ENCODE measurements at places on chromosomes 6 and 20.

- DNase-seq = no peak
Measured at GRCh38 chr20:37934634-37935375, 31.9 kb downstream of the VSTM2L start.

- DNase-seq = no peak
Measured at GRCh38 chr6:170294298-170294730, 3.4 kb upstream of the DLL1 start.

GRCh38 chr20:24733416-24733815 lies 215.7 kb upstream of the CST7 start:
- no peak for DNase-seq

GRCh38 chr6:133447924-133448323 lies 206.8 kb downstream of the EYA4 start:
- DNase-seq = no peak

GRCh38 chr6:165841153-165841558 lies 178.1 kb upstream of the PDE10A start:
- DNase-seq = no peak

DNA sequence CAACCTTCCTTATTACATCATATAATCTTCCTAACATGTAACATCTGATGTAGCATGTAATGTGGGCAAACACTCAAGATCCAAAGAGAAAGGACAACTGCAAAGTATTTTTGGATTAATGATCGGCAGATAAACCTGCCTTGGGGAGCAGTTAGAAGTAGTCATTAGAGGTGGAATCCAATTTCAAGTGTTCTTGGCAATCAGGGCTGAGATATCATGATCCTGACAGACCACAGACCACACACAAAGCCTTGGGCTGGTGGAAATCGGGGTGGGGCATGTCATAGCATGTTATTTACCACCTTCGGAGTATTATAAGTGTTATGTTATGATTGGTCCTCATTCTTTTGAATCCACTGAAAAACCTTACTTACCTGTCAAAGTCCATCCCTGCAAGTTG lies 16.3 kb downstream of the NCOA5 start:
- no peak for DNase-seq

GRCh38 chr20:36094497-36094896 lies 60.0 kb upstream of the EPB41L1 start:
- no peak for DNase-seq

DNA sequence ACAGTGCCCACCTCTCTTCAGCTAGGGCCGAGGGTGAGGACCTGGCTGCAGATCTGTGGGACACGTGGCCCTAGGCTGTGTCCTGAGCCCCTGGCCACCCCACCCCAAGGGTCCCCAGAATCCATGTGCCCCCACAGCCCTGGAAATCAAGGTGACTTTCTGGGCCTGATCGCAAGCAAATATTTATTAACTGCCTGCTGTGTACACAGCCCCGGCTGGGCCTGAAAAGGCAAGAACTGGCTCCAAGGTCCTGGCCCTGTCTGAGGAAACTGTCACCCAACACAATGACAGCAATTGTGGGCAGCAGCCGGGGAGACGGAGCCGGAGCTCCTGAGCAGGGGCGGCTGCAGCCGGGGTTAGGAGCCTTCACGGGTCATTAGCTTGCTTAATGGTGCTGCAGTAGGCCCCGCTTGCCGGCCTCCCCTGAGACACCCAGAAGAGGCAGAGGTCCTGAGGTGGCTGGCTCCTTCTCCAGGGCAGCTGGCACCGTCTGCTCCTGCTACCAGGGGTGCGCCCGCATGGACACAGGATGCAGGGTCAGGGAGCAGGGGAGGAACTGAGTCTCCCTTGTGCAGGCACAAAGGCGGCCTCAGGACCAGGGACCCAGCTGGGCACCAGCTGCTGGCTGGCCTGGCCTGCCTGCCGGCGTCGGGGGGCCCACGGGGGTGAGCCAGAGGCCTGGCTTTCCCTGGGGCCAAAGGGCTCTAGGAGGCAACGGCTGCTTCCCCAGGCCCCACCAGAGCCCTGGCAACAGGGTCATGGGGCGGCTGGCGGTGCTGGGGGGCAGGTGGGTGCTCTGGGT lies 24.1 kb downstream of the NPEPL1 start:
- no peak for DNase-seq

- DNase-seq = no peak
Measured at GRCh38 chr6:39056191-39056590, 7.6 kb downstream of the GLP1R start.

GRCh38 chr20:34515484-34516246 lies 557 bp upstream of the DYNLRB1 start:
- no peak for DNase-seq

- DNase-seq = no peak
Measured at GRCh38 chr20:36654506-36654905, 8.5 kb upstream of the SLA2 start.

GRCh38 chr6:104799134-104799657 lies 60.5 kb downstream of the HACE1 start:
- no peak for DNase-seq

DNA sequence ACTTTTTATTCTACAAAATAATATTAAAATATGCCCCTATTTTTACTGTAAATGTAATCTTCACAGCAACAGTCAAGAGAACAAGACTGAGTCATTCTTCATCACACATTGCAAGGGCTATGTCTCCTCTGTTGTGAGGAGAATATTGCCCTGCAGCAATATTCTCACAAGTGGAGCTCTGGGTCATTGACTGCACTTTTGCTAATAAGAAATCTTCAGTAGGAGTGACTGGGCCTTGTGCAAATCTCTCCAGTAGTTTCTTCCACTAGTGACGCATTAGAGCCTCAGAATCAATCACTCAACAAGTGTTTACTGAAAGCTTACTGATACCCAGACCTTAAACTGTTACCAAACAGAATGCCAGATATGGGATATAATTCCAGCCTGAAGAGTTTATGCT lies 49.1 kb downstream of the LAMA2 start:
- no peak for DNase-seq

DNA sequence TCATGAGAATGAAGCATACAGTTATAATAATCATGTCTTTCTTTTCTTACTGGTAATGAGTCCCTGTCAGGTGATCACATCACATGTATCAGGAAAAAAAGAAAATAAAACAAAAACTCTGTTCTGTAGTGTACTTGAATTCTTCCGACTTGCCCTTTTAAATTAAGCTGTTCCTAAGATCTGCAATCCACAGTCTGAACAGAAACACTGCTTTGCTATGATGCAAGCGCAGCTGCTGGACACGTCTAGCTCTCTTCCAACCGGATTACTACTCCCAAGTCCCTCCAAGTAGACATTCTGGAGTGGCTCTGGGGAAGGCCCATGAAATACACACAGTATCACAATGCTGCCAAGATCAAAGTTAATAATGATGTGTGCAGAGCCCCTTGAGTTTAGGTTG lies 83.7 kb downstream of the FYN start:
- DNase-seq = no peak

- no peak for DNase-seq
Measured at GRCh38 chr6:101404775-101405174, 11.3 kb downstream of the GRIK2 start.

- DNase-seq = no peak
Measured at GRCh38 chr6:7328243-7328642, 15.2 kb upstream of the SSR1 start.

DNA sequence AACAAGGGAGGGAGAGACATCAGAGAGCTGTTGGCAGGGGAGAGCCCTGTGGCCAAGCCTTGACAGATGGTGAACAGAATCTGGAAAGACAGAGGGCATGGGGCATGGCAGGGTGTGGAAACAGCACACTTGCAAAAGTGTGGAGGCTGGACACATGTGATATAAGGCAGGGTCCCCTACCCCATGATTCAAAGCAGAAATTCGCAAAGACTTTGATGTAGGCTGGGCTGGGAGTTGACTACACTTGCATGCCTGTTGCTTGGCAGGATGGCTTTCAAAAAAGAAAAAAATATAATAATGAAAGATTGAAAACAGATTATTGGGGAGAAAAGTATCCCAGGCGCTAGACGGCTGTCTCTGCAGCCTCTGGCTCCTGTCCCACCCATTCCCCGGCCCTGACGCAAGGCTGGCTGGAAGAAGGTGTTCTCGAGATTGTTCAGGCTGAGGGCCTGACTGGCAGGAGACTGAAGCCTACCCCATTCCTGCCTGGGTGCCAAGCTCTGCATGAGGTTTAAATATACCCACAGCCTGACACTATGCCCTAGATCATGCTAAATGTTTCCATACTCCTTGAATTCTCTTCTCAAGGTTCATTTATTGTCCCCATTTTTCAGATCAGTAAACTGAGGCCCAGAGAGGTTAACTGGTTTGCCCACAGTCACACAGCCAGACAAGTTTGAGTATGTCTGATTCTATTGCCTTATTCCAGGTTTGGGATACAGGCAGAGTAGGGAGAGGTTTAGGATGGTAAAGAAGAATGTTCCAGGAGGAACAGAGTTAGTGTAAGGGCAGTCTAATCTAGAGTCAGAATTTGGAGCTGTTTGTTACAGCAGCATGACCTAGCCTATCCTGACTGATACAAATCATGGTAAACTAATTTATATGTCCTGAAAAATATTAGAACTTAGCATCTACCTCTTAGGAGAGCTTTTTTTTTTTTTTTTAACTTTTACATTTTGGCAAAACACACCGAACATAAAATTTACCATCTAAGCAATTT lies 23.4 kb upstream of the CCN5 start:
- DNase-seq = no peak

GRCh38 chr6:40585651-40586269 lies 1.4 kb downstream of the LRFN2 start:
- DNase-seq = no peak

- DNase-seq = no peak
Measured at GRCh38 chr20:63074182-63074581, 67.4 kb upstream of the BHLHE23 start.

- DNase-seq = no peak
Measured at GRCh38 chr20:60060006-60060557, 101.9 kb downstream of the CDH26 start.

DNA sequence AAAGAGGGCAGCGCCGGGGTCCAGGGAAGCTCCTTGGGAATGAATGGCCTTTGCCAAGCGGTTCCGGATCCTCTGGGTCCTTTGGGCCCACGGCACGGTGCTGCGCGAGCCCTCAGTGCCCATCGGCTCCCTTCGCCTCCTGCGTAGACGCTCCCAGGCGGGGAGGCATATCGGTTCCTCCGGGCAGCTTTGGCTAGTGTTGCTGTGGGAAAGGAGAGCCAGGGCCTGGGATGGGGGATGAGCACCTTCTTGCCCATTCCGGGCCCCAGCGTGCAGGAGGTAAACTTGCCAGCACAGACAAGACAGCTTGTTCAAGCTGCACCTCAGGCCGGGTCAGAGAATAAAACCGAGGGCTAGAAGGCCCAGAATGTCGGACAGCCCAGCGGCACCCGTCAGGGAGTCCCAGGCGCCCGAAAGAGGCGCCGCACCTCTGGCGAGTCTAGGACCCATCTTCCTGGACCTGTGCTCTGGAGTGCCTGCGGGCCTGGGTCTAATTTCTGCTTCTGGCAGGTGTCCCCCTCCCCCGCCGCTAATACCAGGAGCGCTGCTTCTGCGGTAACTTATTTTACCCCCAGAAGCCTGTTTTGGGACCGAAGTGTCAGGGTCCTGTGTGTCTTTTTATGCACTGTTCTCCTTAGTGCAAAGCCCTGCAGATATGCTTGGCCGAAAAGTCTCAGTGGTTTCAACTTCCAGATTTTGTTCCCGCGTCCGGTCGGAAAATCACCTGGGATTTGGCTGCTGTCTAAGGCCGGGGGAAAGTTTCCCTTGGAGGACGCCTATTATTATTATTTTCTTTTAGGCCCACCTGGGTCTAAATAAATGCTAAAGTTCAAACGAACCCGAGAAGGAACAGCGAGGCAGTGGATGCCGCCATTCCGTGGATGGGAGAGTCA lies 1.7 kb upstream of the TFAP2C start:
- no peak for DNase-seq

- DNase-seq = no peak
Measured at GRCh38 chr6:29071831-29072723, 15.0 kb downstream of the OR2B3 start.

- DNase-seq = no peak
Measured at GRCh38 chr6:114714836-114715507, 372.1 kb upstream of the HS3ST5 start.

- no peak for DNase-seq
Measured at GRCh38 chr20:16775961-16776360, 27.8 kb downstream of the OTOR start.

DNA sequence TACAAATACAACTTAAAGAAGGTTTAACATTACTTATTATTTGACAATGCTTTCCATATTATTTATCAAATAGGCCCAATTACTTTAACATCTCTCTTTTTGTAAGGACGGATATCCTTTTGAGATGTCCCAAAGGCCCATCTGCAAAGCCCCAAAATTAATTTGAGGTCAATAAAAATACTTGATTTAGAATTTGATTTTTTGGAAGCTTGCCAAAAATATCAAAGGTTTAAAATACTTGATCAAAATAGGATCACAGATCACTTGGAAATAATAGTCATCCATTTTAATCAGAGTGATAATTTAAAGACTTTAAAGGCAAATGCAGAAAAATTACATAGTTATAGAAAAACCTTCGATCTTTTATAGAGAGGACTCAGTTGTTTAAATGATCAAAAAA lies 8.1 kb downstream of the C6orf58 start:
- no peak for DNase-seq

- no peak for DNase-seq
Measured at GRCh38 chr6:155103816-155104366, 108.8 kb downstream of the TIAM2 start.

DNA sequence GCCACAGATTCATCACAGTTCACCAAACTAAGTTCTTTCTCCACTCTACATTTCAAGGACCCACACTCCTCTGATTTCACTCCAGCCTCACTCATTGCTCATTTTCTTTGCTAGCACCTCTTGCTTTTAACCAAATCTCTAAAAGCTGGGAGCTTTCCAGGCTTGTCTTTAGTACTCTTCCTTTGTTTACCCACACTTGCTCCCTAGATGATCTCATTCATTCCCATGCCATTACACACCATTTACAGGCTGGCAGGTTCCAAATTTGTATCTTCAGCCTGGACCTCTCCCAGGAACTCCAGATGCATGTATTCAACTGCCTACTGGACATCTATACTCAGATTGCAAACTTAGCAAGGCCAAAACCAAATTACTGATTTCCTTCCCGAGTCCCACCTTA lies 5.3 kb upstream of the GUCA1B start:
- no peak for DNase-seq

DNA sequence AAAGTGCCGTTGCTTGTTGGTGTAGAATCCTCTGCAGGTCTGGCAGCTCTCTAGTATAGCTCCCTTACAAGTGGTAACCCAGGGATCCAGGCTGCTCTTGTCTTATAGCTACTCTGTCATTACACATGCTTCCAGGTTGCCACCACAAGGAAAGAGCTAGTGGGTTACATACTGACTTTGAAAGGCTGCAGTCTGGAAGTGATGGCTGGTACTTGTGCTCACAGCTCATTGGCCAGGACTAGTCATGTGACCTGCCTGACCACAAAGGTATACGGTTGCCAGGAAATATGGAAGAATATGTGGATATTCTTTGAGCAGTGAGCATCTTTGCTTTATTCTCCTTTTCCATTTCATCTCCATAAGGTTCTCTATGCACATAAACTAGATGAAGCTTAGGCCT lies 46.0 kb downstream of the RREB1 start:
- DNase-seq = no peak

- peak; percentile 44 for DNase-seq
Measured at GRCh38 chr6:195861-196360, 96.4 kb upstream of the DUSP22 start.

GRCh38 chr6:137815692-137816091 lies 51.4 kb upstream of the TNFAIP3 start:
- DNase-seq = no peak

- no peak for DNase-seq
Measured at GRCh38 chr6:113982055-113982550, 11.2 kb upstream of the HDAC2 start.
